ENCODE measurements at places on chromosomes 11 and 22.

DNA sequence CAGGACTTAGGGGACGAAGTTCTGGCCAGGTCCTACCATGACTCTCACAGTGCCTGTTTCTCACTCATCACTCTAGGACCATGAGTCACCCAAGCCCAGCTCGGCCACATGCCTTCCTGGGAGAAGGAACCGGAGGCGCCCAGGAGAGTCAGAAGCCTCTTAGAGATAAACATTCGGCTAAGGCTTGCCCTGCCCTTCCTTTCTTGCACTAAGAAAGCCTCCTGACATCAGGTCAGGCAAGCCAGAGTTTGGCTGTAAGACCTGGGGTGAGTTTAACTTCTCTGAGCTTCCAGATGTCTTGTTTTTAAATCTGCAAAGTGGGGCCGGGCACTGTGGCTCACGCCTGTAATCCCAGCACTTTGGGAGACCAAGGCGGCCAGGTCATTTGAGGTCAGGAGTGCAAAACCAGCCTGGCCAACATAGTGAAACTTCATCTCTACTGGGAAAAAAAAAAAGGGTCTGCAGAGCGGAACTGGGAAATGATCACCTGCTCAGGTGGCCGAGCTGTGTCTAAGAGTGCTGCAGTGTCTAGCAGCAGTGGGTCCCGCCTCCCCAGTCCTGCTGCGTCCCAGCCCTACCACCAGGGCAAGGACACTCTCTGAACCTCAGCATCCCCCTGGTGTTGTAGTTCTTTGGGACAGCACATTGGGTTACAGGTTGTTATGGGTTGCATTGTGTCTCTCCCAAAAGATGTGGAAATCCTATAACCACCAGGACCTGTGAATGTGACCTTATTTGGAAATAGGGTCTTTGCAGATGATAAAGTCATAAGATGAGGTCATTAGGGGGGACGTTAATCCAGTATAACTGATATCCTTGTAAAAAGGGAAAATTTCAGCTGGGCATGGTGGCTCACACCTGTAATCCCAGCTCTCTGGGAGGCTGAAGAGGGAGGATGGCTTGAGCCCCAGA lies 1.8 kb upstream of the CARS1 start:
- no peaks in the 10 kb centered on the region for H3K27me3 ChIP-seq
- H3K4me3 ChIP-seq = no peak overlapping the region
- peaks cover 1% of the 10 kb centered on the region for H3K4me1 ChIP-seq
- H3K27ac ChIP-seq = no peak overlapping the region

- no peak overlapping the region for H3K4me3 ChIP-seq
- DNase-seq = no peak
- H3K27ac ChIP-seq = no peak overlapping the region
- no peaks in the 10 kb centered on the region for H3K27me3 ChIP-seq
Observed at GRCh38 chr22:49632199-49633009, 195.3 kb downstream of the BRD1 start.

GRCh38 chr11:536841-537621 lies at the start of gene LRRC56:
Gene LRRC56, plus strand, starts transcription at chr11:537527. Its CDS starts 3,158 bp downstream, at chr11:540685.
- peaks cover 7% of the 10 kb centered on the region for H3K36me3 ChIP-seq
- peak within 1 kb of the TSS; percentile 41 for H3K4me3 ChIP-seq
- no peak within 1 kb of the TSS for H3K27ac ChIP-seq

DNA sequence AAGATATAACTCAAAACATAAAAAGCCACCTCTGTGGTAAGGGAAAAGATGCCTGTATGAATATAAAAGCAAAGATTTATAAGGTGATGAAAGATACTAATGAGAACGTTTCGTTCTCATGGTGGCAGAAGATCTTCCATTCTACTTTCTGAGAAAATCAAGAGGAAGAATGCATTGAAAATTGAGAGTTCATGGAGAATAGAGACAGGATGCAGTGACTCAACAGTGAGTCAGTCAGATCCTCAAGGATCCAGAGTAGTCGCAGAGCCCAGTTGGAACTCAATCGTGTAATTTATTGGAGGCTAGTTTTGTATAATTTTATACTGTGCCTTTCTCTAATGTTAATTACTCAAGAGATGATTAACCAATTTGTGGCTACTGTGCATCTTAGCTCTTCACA lies 73.3 kb downstream of the ENTHD1 start:
- H3K4me1 ChIP-seq = no peaks in the 10 kb centered on the region
- H3K27ac ChIP-seq = no peak overlapping the region
- H3K36me3 ChIP-seq = no peaks in the 10 kb centered on the region
- H3K27me3 ChIP-seq = no peaks in the 10 kb centered on the region
- H3K4me3 ChIP-seq = no peak overlapping the region

DNA sequence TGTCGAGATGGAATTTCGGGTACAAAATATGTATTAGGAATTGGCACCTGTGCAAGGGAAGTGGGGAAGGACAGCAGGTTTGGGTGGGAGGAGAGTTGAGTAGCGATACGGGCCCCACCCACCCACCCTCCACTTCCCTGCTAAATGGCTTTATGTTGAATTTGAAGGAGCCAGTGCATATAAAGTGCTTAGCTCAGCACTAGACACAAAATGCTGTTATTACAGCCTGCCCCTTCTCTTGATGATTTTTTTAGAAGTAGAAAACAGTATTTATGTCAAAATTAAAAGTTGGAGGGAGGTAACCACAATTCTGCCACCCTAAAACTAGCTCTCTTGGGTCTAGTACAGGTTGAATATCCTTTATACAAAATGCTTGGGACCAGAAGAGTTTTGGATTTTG lies 59.3 kb upstream of the SUSD2 start:
- H3K27ac ChIP-seq = no peak overlapping the region
- peaks cover 7% of the 10 kb centered on the region for H3K36me3 ChIP-seq
- peaks cover 4% of the 10 kb centered on the region for H3K4me1 ChIP-seq
- H3K4me3 ChIP-seq = no peak overlapping the region
- no peaks in the 10 kb centered on the region for H3K27me3 ChIP-seq
